ENCODE measurements at places on chromosomes 5 and 9.

DNA sequence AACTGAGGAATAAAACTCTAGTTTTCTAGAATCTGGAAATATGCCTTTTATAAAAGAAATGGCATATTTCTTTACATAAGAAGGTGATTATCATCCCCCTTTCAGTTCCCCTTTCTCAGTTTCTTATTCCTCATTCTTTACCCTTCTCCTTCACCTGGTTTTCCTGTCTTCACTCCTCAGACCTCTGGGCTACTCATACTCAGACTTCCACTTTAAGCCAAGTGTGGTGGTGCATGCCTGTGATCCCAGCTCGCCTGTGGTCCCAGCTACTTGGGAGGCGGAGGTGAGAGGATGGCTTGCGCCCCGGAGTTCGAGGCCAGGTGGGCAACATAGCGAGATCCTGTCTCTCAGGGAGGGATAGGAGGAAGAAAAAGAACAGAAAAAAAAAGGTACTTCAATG, 57.2 kb downstream of the RANBP6 start:
- no peak for DNase-seq

DNA sequence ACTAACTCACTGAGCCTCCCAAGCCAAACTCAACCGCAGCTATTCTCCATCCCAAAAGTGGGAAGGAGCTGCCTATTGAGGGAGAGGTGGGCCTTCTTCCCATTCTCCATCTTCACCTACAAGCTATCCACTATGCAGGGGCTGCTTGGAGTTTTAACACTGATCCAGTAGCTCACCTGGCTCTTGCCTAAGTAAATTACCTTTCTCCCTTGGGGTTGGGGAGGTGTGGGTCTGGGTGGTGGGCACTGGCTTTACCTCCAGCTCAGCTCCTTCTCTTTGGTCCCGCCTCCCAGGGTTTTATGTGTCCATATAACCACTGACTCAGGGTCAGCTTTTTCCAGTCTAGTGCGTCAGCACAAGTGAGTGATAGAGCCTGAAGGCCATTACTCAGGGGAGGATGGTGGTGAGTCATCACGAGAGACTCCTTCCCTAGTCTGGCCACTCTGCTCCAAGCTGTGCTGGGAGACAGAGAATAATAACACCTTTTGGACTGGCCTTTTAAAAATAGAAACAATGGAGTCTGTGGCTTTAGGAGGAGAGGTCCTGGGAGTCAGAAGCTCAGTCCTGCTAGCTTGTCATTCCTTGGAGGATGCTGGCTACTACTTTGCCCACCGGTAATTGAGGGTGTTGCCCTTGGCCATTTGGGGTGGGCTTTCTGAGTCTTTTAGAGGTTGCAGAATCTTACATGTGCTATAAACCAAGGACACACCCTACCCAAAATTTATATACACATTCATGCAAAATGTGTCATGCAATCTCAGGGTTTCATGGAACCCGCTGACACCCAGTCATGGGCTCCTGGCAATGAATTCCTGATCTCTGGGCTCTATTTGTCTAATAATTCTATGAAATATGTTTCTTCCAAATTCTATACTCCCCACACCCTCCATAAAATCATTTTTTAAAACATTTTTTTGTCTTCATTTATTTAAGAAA, 35.6 kb upstream of the ATP6V1G1 start:
- DNase-seq, result peak; percentile 100

- DNase-seq, result no peak
Observed at GRCh38 chr9:100761276-100761802, 183.5 kb downstream of the CAVIN4 start.

GRCh38 chr5:43039471-43040286, 440 bp downstream of the ANXA2R start:
- no peak for DNase-seq

DNA sequence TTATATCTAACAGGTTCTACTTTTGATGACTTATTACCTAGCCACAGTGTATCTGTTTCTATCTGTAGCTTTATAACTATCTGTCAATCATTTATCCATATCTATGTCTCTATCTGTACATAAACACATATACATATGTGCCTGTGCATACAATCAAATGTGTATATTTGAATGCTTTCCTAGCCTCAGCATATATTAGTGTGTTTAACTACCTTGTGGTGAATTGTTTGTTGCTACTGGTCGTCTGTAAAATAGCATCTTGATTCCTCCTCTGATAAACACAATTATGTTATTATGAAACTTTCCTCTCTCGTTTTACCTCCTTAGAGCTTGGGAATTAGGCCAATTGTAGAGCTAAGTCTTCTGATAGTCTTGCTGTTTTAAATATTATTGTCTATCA, 44.4 kb downstream of the PARP8 start:
- no peak for DNase-seq

GRCh38 chr5:8396756-8397155, 527.8 kb downstream of the MTRR start:
- DNase-seq, result no peak
